ENCODE measurements at places on chromosomes 16 and 17.

DNA sequence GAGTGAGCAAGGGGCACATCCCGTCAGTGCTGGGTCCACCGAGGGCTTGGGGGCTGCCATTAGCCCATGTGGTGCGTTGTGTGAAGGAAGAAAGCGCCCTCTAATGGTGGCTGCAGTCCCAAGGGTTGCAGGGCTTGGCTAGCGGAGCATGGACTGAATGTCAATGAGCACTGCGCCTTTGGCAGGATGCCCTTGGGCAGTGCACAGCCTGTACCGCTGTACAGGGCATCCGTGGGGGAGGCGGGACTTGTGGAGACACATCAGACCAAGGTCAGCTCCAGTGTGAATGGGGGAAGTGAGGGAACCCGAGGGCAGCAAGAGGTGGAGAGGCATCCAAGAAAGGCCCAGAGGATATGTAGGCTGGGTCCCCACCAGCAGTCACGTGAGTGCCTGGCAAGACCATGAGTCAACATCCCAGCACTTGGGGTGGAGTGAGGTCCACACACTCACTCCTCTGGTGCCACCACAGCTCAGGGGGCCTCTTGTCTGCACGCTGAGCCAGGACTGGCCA lies 75.5 kb upstream of the MED9 start:
- DNase-seq = no peak

DNA sequence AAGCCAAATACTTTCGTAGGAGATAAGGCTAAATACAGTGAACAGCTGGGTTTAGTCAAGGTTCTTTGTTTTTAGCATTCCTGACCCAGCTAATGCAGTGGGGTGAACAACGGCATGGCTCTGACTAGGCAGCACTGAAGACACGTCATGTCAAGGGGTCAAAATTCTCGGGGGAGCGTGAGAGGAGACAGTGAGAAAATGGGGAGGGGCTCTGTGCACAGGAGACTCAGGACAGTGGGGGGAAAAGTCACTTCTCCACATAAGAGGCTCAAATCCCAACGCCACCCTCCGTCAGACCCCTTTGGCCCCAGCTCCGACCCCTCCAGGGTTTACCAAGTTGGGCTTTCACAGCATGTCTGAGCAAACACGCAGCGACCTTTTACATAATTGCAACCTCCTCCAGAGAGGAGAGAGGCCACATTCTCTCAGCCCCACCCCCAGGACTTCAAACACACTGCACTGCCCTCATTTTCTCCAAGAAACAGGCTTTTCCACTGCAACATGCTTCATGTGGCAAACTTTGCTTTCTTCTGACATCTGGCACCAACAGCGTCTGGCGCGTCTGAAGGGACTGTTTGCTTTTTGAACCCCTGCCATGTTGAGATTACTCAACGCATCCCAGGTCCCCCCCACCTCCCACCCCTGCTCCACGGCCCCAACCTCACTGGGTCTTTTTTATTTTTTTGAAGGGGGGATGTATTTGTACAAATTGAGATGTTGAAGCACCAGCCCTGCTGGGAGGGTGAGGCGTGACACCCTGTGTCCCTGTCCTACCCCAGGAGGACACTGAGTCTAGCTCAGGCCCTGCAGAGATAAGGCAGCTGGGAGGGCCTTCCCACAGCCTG lies 30.0 kb downstream of the AXIN2 start:
- DNase-seq = no peak

- no peak for DNase-seq
Observed at GRCh38 chr16:14446796-14447195, 183.3 kb downstream of the PARN start.

DNA sequence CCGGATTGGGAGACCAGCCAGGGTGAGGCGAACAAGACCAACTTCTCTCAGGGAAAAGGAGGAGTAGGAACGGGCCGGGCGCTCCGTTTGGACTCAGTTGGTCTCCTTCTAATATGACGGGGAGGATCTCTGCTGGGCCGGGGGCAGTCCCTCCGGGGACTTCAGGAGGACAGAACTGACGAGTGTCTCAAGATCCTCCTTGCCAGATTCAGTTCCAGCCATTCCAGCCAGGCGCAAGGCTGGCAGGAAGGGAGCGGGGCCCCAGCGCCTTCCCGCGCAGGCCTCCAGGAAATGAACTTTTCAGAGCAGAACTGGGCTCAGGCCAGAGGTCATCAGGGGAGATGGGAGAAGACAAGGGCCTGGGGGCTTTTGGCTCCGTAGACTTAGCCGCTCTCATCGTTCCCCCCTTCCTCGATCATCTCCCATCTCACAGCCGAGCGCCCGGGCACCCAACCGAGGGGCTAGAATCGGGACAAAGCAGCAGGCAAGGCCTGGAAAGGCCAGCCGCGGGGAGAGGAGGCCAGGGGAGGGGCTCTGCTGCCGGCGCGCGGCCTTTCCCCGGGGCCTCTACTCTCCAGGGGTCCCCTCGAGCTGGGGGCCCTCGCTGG lies 1.6 kb downstream of the ZNF423 start:
- DNase-seq = no peak

DNA sequence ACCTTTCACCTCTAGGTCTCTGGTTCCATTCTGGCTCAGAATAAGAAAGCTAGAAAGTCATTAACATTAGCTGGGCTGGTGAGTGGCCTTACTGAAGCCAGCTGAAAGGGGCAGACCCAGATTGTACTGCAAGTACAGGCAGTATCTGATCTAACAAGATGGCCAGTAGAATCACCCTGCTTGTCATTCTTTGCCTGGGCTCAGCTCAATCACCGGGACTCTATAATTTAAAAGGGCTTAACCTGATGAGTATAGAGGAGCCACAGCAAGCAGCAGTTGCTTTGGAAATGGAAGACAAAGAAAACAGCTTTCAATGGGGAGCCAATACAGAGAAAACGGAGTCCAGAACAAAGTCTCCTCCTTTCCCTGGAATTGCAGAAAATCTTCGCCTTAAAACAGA lies 13.6 kb downstream of the CDH8 start:
- no peak for DNase-seq

- no peak for DNase-seq
Observed at GRCh38 chr17:61635913-61636432, 45.0 kb upstream of the NACA2 start.

All from NCI-H1048 (cell line).